ENCODE measurements at places on chromosomes 4 and X.
A peak's percentile ranks its signal among the peaks of the same experiment; 100 is the strongest.

DNA sequence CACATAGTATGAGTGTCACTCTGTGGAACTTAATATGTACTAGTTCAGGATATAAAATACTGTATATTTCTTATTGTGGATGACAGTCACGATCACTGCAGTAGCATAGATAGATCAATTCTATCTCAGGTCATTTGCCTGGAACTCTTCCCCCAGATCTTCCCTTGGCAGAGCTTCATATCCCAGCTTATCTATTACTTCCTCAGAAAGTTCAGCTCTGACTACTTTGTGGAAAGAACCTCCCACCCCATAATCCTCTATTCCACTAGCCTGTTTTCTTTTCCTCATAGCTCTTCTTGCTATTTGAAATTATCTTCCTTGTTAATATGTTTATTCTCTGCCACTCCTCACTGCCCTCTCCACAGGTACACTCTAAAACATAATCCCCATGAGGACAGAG, 10.9 kb downstream of the FAM241A start:
- no peak for DNase-seq

DNA sequence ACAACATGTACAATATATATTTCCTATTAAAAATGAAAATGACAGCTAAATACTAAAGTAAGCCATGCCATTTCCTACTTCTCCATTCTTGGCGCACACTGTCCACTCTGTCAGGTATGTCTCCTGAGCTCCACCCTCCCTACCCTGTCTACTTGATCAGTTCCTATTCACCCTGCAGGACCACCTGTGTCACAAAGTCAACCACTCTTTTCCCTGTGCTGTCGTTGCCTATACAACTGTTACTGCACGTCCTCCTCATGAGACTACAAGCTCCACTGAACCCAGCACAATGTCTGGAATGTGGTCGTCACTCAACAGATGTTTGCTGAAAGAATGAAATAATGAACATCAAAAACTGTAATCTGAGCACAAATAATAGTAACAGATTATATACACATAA, 54.9 kb downstream of the SLC9A7 start:
- DNase-seq = no peak

DNA sequence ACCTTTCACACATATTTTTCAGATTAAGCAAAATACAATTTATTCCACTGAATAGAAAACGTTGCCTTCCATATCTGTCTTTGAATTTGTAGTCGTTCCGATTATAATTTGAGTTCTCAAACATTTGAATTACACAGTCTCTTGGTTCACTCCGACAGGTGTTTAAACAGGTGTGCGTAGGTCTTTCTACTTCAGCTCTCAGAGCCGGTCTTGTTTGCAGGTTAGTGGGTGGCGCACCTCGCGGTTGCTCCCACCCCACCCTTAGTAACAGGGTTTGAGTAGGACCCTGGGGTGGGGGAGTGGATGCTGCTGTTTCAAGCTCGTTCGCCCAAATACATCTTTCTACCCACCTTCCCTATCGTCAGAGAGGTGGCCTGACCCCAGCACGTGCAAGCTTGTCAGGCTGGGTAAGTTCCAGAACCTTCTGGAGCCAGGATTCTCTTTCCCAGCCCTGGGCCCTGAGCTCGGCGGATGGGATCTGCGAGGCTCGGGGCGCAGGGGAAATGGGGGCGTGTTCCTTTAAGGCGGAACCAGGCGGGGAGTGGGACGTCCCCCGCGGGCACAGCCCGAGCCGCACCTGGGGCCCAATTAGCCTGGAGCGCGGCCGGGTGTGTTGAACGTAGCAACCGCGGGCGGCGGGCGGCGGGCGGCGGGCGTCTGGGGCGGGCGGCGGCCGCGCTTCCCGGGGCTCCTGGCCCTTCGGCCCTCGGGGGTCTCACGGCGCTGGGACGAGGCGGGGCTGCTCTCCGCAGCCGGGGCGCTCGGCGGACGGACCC, at the start of gene FAM149A:
FAM149A (plus strand) TSS at position 591 of the 776 bp plus-strand sequence.
- no peak for DNase-seq

- DNase-seq = no peak
These were observed 46.8 kb upstream of the PDE5A start for GRCh38 chr4:119675391-119675790.

DNA sequence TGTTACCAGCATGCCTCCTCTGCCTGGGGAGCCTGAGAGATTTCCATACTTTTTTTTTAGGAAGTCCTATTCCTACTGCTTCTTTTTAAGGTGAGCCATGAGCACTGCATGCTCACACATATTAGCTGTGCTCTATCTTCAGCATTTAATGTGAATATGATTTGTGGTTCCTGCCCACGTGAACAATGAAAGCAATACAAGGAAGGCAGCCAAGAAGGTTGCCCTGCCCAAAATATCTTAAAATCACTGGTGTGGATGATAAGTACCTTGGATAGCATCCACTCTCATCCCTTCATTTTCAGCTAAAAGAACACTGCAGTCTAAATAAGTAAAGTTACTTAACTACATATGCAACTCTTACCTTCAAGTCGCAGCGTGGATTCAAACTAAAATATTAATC, 607.5 kb downstream of the PACRGL start:
- no peak for DNase-seq

DNA sequence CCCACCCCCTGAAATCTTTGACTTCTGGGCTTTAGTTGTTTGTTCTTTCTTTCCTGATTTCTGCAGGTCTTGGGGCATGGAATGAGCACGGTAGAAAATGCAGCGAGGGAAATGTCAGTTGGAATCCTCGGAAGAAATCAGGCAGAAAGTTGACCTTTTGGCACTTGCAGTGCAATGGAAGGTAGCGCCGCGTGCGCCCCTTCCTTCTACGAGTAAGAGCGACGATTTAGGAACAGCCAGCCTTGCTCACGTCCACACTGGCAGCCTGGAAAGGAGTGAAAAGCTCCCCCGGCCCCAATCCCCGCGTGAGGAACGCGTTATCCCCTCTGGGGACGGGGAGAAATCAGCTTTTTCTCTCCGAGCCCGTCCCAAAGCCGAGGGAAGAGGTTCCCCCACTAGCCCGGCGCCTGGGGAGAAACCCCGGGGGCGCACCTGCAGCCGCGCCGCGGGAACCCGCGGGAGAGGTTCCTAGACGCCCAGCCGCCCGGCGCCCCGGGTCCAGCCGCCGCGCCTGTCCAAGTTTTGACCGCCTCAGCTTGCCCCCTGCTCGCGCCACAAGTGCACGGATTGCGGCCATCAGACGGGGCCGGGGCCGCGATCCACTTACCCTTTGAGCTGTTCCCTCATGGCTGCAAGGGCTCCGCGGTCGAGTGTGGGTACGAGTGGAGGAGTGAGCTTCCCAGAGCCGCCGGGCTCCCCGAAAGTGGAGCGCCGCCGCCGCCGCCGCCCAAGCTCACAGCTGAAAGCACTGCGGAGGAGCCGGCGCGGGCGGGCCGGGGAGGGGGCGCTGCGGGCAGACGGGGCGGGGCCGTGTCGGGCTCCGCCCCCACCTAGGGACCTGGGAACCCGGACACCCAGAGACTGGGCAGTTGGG, 194.6 kb upstream of the FTHL17 start:
- DNase-seq = peak; percentile 31

DNA sequence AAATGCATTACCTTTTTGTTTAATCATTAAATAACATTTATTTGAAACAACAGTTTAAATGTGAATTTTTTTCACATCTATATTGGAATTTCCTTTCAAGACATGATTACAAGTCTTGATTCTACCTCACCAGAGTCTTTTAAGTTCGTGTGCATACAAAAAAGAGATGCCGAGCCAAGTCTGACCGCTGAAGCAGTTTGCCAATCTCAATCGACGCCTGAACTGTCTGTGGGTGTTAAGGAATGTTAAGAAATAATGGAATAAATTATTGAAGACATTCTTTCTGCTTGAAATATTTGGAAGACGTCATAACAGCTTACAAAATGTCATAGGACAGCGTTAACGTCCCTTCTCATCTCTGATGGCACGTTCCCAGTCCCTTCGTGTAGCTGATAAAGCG, 27.9 kb upstream of the TNIP3 start:
- DNase-seq = no peak

DNA sequence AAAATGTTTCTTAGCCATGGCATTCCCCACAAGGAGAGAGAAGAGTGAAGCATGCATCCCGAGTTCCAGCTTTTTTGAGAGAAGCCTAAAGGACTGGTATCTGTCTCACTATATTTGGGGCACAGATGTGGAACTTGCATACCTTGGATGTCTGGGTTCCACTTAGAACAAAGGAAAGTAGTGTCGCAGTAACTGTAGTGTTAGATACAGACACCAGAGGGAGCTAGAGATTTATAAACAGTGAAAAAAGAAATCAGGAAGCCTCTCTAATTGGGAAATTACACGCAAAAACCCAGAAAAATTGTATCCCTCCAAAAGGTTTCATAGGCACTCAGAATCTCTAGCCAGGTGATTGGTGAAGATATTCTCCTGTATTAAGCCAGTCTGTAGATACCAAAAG, 34.4 kb downstream of the AGTR2 start:
- no peak for DNase-seq

GRCh38 chr4:39814403-39815185, 116.7 kb downstream of the UBE2K start:
- DNase-seq = no peak

DNA sequence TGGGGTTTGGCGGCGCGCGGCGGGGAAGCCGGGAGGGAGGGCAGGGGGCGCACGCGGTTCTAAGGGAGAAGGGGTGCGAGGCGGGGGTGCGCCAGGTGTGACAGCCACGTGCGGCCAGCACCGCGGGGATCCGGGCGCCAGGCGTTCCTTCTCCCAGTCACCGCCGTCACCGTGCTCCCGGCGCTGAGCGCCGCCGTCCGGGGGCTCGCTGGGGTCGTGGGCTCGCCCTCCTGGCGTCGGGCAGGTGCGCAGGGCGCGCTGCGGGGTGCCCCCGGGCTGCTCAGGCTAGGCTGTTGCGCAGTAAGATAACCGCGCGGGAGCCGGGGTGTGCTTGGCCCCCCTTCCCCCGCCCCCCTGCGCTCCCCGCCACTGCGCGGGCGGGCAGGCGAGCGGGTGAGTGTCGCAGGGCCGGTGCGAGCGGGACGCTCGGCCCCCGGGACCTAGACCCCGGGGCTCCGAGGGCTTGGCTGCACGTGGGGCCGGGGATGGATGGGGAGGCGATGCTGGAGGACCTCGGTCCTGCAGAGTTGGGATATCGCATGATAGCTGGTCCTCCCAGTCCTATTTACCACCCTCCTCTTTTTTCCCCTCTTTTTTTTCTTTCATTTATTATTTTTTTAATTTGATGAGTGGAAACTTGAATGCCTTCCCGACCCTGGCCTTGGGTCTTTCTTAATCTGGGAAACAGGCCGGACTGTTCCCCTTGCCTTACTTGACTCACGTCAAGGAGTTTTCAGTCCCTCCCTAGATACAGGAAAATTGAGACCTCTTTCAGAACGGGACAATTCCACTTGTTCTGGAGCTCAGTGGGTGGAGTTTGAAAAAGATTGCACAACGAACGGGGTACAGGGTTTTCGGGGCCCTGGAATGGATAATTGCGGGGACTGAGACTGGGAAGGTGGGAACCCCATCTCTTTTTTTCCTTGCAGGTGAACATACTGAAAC, 797 bp downstream of the TXLNG start:
- DNase-seq = no peak

- no peak for DNase-seq
These were observed 263.5 kb downstream of the AFF2 start for GRCh38 chrX:148763896-148764295.

GRCh38 chrX:69128588-69128987, 36.7 kb downstream of the PJA1 start:
- DNase-seq = no peak

DNA sequence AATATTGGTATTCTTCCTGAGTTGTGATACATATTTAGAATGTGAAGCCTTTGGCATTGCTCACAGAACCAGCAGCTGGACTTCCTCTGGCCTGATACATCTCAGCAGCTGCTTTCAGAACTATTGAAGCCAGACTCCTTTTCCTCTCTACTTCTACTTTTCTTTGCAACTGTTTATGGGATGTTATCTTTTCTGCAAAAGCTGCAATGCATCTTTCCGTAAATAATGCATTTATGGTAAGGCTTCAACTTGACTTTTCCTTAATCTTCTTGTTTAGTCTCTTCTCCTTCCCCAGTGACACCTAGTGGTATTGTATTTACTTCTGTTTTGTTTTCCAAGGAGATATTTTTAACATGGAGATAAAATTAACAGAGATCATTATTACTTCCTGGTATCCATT, 1548.7 kb downstream of the PCDH7 start:
- no peak for DNase-seq

DNA sequence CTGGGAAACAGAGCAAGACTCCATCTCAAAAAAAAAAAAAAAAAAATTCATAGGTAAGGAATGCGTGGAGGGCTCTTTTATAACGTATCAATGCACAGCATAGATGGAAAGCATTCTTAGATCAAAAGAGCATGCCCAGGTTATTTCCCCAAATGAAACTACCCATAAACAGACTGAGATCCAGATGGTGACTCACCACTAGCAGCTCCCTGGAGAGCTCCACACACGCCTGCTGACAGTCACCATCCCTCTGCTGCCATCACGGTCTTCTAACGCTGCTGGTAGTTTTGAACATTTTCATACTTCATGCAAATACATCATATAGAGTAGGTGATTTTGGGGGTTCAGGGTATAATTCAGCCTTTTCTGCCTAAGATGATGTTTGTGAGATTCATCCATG, 136.9 kb downstream of the ASMT start:
- DNase-seq = no peak

DNA sequence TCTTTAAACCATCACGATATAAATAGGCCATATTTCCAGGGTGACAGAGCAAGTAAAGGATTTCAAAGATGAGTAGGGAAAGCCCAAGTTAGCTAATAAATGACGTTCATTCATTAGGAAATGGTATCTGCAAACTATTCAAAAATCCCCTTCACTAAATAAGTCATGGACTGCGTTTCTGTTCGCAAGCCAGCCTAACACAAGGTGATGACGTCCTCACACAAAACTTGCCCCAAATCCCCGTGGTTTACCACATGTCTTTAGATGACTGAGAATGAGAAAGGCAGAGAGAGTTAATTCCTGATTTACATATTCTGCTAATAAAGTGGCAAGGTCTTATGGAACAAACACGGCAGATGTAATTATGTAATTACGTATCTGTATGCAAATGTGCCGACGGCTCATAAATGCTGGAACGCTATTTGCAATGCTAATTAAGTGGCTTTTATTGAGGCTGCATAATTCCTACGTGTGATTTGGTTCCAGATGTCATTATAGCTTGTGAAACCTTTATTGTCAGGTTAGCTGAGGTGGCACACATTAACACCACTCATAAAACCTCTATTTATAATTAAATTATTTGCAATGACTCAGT, 437.7 kb upstream of the FRG1 start:
- no peak for DNase-seq

Data from RWPE2 (cell line).